H1 (cell line): ENCODE measurements at places on chromosomes 12 and 14. TPM values are rescaled to one million over a fixed set of nuclear protein-coding genes. Genes with fewer than 3 reads are reported as not detected.

The PTHLH gene
- polyA plus RNA-seq, result 0.32 TPM in 1 of 2 replicates, not detected in the other

The CCT2 gene
- polyA plus RNA-seq, result 153 and 244 TPM in 2 replicates

The CINP gene
- 51.6 and 59.9 TPM in 2 replicates for polyA plus RNA-seq

The PYM1 gene
- polyA plus RNA-seq, result 37.3 and 38.7 TPM in 2 replicates

The MIP gene
- polyA plus RNA-seq, result 0.05 and 0.13 TPM in 2 replicates
